ENCODE measurements at places on chromosomes 16 and 17.
A peak's percentile ranks its signal among the peaks of the same experiment; 100 is the strongest.

DNA sequence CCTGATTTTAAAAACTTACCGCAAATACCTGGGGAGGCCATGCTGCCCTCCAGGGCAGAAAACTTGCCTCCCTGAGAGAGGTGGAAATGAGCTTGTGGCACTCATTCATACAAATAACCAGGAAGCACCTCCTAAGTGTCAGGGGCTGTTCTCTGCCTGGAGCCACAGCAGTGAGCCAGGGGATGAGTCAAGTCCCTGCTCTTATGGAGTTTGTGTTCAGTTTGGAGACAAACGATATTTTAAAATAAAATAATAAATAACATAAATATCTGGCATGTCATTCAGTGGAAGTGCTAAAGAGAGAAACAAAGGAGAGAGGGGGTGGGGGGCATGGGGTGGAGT lies 313.8 kb downstream of the C16orf95 start:
- DNase-seq, result no peak

DNA sequence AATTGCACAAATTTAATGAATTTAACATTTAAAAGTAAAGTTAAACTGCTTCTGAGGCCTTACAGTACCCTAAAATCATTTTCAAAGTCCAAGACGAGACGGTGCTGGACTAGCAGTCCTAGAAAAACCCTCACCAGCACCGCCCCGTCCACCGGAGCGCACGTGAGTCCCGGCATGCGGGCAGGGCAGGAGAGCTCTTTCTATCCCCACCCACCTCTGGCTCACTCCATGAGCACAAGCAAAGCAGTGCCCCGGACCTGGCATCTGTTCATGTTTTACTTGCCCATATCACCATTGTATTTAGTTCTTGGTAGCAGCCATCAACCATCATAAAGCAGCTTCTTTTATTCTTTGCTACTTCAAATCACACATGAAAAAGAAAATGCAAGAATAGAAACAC lies 41.7 kb downstream of the ANKRD11 start:
- DNase-seq, result no peak

DNA sequence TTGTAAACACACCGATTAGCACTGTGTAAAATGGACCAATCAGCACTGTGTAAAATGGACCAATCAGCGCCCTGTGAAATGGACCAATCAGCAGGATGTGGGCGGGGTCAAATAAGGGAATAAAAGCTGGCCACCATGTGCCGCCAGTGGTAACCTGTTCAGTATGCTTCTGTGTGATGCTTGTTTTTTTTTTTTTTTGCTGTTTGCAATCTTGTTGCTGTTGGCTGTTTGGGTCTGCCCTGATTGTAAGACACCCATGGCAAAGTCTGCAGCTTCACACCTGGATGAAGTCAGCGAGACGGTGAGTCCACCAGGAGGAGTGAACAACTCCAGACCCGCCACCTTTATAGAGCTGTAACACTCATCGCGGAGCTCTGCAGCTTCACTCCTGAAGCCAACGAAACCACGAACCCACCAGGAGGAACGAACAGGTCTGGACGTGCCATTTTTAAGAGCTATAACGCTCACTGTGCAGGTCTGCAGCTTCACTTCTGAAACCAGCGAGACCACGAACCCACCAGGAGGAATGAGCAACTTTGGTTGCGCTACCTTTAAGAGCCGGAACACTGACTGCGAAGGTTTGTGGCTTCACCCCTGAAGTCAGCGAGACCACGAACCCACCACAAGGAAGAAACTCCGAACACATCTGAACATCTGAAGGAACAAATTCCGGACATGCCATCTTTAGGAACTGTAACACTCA lies 85.0 kb upstream of the MED9 start:
- no peak for DNase-seq

- DNase-seq, result no peak
These were observed 36.4 kb upstream of the APPBP2 start for GRCh38 chr17:60562421-60562820.

GRCh38 chr16:50933262-50933661 lies 191.4 kb downstream of the CYLD start:
- DNase-seq, result no peak

GRCh38 chr16:11159282-11159681 lies 96.7 kb downstream of the SOCS1 start:
- no peak for DNase-seq

- DNase-seq, result no peak
These were observed 2.5 kb downstream of the TMEM92 start for GRCh38 chr17:50276588-50277356.

- DNase-seq, result no peak
These were observed 618.3 kb downstream of the MAF start for GRCh38 chr16:78982096-78982744.

DNA sequence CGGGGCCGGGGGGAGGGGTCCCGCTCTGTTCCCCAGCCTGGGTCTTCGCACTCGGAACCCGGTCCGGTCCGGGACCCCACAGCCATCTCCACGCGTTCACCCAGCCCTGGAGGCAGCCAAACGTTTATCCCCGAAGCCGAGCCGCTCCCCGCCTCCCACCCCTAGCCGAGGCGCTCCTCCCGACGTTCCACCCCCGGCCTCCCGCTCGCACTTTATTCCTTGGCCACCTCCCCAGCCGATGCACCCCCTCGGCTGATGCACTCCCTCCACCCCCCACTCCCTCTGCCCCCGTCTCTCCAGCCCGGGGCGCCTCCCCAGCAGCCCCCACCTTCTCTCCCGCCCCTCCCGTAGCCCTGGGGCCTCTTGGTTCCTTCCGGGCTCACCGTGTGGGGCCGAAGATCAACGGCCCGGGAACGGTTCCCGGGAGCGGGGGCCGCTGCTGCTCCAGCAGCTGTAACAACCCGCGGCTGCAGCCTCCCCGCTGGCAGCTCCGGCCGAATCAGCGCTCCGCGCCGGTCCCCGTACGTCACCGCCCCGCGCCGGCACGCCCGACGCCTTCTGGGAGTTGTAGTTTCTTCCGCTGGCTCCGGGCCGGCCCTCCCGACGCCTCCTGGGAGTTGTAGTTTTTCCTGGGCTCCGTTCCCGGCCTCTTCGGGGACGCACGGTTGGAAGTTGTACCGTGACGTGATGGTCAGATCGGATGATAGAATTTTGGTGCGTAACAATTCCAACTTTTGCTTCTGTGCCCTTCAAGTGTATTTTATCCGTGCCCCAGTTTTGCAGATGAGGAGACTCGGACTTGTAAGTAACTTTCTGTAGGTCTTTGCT lies at the start of the genes LRRC3C and ORMDL3:
Gene LRRC3C, plus strand, starts transcription at position 632 of the 828 bp plus-strand sequence. CDS start 13,792 bp downstream, outside the sequence.
Gene ORMDL3, minus strand, starts transcription at position 501 of the 828 bp plus-strand sequence. CDS start 3,398 bp downstream, outside the sequence.
- DNase-seq, result peak; percentile 79

- peak; percentile 79 for DNase-seq
These were observed at the start of gene PRR11 for GRCh38 chr17:59155439-59156177. Gene PRR11, plus strand, starts transcription at chr17:59155746. Its CDS starts 14,007 bp downstream, at chr17:59169753.

GRCh38 chr17:57773557-57773956 lies 28.5 kb upstream of the CCDC182 start:
- no peak for DNase-seq

- DNase-seq, result no peak
These were observed 8.5 kb upstream of the CCL1 start for GRCh38 chr17:34371405-34372100.

- DNase-seq, result no peak
These were observed 39.7 kb upstream of the DHX40 start for GRCh38 chr17:59525668-59526067.

DNA sequence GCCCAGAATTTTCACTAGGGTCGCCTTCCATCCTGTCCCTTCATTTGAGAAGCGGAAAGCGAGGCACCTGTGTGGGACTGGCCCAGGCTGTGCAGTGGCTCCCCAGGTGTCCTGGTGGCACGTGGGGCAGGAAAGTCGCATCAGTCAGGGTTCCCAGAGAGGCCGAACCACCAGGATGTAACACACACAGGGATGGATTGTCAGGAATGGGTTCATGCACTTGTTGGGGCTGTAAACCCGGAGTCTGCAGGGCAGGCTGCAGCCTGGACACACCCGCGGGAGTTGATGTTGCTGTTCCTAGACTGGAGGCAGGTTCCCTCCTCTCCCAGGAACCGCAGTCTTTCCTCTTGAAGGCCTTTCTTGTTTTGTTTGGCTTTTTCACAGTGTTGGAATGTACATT lies 30.7 kb upstream of the RPTOR start:
- DNase-seq, result no peak

DNA sequence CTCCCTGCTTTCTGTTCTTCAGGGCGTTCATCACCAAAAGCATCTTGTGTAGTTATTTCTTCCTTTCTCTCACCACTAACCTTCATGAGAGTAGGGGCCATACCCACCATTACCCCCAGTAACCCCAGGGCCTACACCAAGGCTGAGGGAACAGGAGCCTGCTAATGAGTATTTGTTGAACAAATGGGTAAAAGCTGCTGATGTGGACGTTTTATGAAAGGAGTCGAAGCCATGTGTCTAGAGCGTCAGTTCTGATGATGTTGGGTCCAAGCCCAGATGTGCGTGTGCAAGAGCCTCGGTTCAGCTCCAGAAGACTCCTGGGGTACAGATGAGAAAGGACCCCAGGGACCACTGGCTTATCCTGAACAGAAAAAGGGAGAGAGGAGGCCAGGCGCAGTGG lies 77.1 kb upstream of the TBC1D3K start:
- no peak for DNase-seq

DNA sequence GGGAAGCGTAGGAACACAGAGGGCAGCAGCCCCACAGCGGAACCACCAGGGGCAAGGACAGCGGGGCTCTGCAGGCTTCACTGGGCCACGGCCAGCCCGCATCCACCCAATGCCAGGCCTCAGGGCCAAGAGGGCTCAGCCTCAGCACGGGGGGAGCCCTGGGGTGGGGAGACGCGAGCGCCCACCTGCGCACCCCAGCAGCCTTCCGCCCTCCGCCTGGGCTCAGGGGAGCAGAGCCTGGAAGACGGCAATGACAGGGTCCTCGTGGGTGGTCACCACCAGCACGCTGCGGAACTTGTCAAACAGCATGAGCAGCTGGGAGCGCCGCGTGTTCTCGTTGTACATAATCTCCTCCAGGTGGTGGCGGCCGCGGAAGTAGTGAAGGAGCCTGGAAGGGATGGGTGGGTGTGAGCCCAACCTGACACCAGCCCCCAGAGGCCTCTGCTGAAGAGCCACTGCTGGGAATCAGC lies 8.5 kb downstream of the MPG start:
- no peak for DNase-seq

DNA sequence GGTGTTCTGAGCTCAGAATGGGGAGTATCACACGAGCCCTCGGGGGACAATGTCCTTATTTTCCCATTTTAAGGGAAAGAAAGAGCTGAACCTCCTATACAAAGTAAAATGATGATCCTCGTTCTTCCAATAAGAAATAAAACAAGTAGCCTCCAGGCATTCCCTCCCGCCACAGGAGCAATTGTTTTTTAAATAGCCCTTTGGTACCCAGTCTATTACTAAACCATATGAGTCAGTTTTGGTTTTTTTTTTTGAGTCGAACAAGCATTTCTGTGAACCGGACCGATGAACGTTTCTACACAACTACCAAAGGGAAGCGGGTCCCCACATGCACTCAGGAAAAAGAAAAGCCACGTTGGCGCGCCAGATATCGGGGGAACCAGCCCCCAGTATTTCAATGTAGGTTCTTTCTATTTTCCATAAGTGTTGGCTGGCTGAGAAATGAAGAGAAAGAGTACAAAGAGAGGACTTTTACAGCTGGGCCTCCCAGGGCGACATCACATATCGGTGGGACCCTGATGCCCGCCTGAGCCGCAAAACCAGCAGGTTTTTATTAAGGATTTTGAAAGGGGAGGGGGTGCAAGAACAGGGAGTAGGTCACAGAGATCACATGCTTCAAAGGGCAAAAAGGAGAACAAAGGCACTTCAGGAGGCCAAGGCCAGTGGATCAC lies 3.8 kb upstream of the DCXR start:
- no peak for DNase-seq

- no peak for DNase-seq
These were observed 185.4 kb upstream of the ZFHX3 start for GRCh38 chr16:73233329-73233765.

DNA sequence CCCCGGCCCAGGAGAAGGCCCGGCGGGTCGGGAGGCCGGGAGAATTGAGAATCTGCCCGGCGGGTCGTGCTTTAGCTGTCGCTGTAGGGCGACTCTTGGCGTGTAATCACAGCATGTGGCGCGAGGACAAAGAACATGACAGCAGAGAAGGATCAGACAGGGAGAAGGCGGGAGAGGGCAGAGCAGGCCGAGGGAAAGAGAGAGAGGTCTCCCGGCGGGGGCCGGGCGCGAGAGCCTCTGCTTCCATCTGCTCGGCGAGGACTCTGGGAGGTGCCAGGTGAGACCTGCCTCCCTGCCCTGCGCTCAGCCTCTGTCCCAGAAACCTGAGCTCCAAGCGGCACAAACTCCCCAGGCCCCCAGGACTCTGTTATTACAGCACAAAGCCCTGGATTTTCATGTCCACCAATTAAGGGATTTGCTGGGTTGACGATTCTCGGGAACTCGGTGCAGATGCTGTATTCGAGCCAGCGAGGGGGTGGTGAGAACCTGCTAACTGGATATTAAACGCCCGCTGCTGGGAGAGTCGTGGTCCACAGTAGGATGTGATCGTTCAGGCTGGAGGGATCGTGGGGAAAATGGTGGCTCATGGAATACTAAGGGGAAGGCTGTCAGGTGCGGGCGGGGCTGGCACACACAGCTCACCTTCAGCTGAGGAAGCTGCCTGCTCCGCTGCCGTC lies 172.0 kb upstream of the CIBAR2 start:
- no peak for DNase-seq

- DNase-seq, result no peak
These were observed 14.3 kb upstream of the RBBP6 start for GRCh38 chr16:24524855-24525677.

DNA sequence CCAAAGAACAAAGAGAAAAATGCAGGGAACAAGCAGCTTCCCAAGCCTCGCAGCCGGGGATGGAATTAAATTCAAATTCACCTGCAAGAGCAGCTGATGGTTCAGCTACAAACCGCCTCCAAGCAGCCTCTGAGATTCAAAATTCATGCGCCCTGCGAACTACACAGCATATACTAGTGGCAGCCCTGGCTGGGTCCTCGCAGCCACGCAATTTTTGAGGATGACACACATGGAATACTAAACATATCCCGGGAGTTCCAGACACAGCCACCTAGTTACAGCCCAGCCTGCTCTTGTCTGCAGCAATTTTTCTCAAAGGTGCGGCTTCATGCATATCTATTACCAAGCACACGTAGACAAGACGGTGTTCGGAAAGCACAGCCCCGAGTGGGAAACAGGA lies 35.9 kb upstream of the KIFC3 start:
- DNase-seq, result no peak

DNA sequence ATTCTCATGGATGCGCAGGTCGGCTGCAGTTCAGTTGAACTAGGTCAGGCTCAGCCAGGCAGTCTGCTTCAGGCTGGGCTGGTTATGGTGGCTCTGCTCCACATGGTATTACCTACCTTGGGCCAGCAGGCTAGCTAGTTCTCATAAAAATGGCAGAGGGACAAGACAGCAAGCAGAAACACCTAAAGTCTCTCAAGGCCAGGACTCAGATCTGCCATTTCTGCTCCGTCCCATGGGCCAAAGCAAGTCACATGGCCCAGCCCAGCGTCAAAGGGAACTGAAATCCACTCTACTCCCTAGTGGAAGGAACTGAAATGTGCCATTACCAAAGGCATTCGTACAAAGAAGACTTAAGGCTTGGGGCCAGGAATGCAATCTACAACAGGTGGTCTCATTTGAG lies 160.0 kb downstream of the TMEM132E start:
- DNase-seq, result no peak

DNA sequence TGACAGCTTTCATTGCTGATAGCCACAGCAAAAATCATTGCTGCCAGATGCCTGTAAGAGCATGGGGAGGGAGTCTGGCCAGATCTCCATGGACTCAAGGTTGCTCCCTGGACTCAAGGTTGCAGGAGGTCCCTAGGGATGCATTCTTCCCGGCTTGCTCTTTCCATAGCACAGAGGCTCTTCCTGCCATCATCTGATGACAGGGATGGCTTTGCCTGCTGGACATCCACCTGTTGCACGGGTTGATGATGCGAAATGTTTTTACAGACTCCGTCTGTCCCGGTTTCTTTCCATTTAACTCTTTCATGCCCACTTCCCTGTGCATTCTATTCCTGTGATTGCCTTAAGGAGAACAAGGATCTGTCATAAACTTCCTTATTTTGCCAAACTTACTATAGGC lies 115.6 kb upstream of the HSBP1 start:
- DNase-seq, result no peak

All from cortex of kidney (tissue), 1 donor.